ENCODE measurements at places on chromosomes 6 and 20.

DNA sequence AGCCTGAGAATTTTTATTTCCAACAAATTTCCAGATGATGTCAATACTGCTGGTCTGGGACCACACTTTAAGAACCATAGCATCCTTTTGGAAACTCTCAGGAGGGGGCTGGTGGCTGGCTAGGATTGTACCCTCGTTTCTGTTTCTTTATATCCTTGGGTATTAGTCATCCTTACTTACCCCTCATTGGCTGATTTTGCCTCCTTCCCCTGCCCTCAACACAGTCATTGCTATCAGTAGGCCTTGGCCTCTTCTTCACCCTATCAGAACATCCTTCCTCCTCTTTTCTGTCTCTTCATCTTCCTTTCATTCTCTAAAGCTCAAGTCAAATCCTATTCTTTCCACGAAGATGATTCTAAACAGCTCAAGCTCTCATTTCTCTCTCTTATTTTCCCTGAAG is 148.5 kb downstream of the ELOVL4 start:
- no peak for DNase-seq

- no peak for DNase-seq
These were observed 231.4 kb downstream of the PAX1 start for GRCh38 chr20:21936720-21937380.

GRCh38 chr6:48084201-48084600 is 26.8 kb downstream of the PTCHD4 start:
- DNase-seq = no peak

DNA sequence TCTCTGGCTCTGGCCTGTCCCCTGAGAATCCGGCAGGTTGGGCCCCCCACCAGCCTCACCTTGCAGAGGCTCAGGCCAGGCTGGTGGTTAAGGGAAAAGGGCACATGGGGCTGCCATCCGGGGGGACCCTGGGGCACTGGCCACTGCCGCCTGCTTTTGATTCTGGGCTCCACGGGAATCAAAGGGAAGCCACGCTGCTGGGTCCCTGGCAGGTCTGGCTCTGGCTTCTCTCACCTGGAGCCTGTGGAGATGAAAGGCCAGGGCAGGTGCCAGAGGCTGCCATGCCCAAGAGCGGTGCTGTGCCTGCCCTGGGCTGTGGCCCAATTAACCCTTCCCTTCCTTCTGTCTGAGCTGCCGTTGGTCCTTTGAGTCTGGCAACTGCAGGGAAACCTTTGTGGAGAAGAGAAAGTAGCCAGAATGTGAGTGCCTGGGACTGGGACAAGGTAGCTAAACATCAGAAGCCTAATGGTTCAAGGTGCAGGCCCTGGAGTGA is 9.4 kb upstream of the CDH22 start:
- DNase-seq = no peak

GRCh38 chr6:149508485-149508884 is 23.7 kb upstream of the ZC3H12D start:
- DNase-seq = no peak

All from stimulated activated naive CD8-positive, alpha-beta T cell treated with anti-CD3 and anti-CD28 coated beads, Interleukin-15, Interleukin-2, amounts not matched to agents 100 U/mL and 50 U/mL, for 24 hours (primary cell).